ENCODE measurements at places on chromosomes 6 and 20.
A peak's percentile ranks its signal among the peaks of the same experiment; 100 is the strongest.

GRCh38 chr6:160358225-160359119 is 10.3 kb downstream of the SLC22A3 start:
- DNase-seq = no peak

DNA sequence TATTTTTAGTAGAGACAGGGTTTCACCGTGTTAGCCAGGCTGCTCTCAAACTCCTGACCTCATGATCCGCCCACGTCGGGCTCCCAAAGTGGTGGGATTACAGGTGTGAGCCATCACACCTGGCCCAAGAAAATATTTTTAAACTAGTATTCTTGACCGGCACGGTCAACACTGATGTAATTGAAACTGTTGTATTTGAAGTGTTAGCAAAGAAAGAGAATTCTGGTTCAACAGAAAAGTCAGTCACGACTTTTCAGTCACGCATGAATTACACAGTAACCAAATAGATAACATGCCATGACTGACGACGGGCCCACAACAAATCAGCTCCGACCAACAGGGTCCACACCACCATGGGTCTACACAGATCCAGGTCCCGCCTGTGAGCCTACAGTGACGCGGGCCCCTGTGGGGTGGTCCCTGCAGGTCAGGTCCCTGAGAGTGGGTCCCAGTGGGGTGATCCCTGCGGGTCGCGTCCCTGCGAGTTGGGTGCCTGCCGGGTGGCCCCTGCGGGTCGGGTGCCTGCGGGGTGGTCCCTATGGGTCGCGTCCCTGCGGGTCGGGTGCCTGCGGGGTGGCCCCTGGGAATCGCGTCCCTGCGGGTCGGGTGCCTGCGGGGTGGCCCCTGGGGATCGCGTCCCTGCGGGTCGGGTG is 1.0 kb downstream of the GMEB2 start:
- no peak for DNase-seq

- DNase-seq = no peak
Observed at GRCh38 chr20:2734899-2735298, 42.3 kb downstream of the EBF4 start.

DNA sequence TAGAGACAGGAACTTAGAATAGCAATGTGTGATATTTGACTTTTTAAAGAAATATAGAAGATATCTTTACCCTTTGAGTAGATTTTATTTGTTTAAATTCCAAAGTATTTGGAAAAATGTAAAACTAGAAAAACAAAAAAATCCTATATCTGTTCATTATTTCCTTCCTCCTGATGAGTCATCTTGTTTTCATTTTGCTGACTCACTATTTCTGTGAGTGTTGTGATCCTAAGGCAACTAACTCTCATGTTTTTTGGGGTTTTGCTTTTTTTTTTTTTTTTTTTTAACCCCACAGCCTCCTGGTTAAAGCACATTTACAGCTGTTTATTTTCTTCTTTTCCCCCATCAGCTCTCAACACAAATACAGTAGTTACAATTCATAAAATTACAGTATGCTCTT is 37.8 kb upstream of the THEMIS start:
- no peak for DNase-seq

DNA sequence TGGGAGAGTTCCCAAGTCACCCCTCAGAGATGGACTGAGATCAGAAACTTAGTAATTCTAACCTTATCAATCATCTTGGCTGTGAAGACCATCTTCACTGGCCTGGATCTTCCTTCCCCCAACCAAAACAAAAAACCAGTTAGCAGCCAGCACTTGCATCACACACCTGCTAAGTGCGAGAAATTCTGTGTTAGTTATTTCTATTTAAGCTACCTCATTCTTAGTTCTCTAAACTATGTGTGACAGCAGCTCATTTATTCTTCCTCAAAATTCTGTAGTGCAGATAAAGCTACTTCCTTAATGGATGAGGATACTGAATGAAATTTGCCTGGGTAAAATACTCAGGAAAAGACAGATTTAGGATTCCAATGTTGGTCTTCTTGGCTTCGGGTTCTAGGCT is 18.2 kb upstream of the TAGAP start:
- DNase-seq = no peak

DNA sequence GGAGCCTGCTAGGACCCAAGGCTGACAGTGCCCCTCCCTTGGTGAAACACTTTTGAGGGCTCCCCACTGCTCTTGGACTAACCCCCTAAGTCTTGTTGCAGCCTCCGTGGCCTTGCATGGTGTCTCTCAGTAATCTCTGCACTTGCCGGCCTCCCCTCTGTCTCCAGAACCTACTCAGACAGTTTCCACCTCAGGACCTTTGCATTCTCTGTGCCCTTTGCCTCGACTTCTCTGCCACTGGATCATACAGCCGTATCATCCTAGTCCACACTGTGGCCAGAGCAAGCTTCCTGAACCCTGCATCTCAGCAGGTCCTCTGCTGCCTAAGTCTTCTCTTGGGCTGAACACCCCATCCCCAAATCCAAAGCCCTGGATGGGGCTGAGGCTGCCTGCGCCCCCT is 152.0 kb upstream of the PTPN1 start:
- no peak for DNase-seq

- DNase-seq = no peak
Observed at GRCh38 chr6:31272436-31272835, 544 bp upstream of the HLA-C start.

- DNase-seq = peak; percentile 51
Observed at GRCh38 chr20:1838556-1839279, 56.5 kb upstream of the SIRPA start.

DNA sequence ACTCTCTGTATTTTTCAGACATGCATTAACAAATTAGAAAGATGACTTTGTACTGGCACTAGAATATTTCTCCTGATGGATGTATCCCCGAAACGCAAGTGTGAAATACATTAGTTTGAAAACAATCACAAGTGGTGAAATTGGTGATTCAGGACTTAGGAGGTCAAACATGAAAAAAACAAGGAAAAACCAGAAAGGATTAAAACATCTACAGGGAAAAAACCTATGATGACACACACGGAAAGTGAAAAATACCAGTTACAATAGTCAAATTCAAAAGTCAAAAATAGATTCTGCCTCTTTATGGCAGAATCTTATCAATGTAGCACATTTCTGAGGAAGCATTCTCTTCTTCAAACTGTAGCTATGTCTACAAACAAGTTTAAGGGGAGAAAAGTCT is 129.0 kb upstream of the SGK1 start:
- DNase-seq = no peak

DNA sequence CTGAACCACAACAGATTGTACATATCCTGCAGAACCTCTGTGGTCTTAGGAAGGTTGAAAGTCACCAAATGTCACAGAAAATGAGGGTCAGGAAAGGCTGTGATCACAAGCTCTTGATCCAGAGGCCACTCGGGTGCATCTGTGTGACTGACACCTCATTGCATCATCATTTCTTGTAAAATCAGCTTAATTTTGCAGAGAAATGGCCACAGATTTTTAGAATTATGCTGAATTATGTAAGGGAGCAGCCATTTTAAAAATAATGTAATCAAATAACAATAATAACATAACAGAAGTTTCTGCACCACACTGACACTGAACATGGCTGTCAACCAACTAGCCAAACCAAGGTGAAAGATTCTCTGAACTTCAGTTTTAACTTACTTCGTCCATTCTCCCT is 32.5 kb upstream of the PRND start:
- DNase-seq = no peak

- DNase-seq = no peak
Observed at GRCh38 chr20:58130581-58130980, 97.9 kb downstream of the ANKRD60 start.
